Stimulated activated CD8-positive, alpha-beta memory T cell treated with anti-CD3 and anti-CD28 coated beads, Interleukin-7, amount 100 ng/mL, for 4 hours (primary cell): ENCODE measurements at places on chromosomes 5 and 9.
A peak's percentile ranks its signal among the peaks of the same experiment; 100 is the strongest.

GRCh38 chr5:153610009-153610408 is 119.5 kb downstream of the GRIA1 start:
- no peak for DNase-seq

DNA sequence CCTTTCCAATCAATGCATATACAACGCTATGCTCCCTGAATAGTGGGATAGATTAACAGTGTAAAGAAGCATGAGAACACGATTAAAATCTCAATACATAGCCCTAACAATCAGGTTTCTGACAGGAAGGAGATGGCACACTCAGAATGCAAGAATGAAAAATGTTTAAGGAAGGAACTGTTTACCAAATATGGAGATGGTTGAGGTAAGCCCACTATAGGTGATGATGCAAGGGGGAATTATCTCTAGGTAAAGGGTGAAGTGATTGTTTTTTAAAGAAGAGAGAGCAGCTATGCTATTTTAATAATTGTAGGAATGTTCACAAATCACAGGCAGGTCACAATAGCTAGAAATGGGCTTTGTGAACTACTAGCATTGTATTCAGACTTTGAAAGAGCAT is 302.4 kb downstream of the CHSY3 start:
- DNase-seq, result no peak

DNA sequence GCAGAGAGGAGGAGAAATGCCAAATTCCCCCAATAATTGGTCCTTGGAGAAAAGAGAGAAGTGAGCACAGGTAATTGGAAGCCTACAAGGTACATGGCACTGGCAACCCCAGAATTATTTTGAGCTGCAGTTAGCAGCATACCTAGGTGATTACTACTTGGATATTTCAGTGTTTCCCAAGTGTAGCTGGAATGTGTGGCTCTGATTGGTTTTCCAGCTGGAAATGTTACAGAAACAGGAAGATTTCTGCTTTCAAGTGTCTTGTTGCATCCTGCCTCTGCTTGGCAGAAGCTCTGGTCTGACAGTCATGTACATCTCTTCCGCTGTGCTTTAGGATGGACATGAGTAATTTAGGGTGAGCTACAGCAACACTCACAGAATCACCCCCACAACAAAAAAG is 262.1 kb downstream of the ENC1 start:
- no peak for DNase-seq

DNA sequence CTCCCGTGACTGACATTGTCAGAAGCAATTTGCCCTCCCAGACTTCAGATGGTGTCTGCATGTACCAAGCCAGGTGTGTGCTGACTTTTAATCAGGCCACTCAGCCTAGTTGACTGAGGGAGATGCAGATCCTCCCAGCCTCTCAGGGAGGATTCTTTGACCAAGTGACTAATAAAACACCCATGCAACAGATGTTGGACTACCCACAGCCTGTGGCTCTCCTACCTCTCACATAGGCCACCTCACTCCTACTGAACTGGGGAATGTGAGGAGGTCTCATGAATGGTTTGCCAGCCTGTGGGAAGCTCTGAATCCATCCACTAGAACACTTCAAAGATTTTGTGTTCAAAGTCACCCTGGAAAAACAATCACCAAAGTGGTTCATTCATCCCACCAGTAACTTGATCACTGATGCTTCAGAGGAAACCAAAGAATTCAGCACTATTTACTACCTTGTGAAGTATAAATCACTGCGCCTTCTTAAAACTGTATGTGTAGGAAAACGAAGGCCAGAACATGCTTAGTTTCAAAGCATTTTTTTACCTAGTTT is 80.1 kb downstream of the ESM1 start:
- no peak for DNase-seq

- DNase-seq, result no peak
These were observed 125.8 kb downstream of the CDH6 start for GRCh38 chr5:31319335-31319734.

GRCh38 chr9:134172198-134173126 is 8.1 kb upstream of the RNU6ATAC start:
- DNase-seq, result no peak

- no peak for DNase-seq
These were observed 137.7 kb downstream of the PRELID2 start for GRCh38 chr5:145697251-145697990.

DNA sequence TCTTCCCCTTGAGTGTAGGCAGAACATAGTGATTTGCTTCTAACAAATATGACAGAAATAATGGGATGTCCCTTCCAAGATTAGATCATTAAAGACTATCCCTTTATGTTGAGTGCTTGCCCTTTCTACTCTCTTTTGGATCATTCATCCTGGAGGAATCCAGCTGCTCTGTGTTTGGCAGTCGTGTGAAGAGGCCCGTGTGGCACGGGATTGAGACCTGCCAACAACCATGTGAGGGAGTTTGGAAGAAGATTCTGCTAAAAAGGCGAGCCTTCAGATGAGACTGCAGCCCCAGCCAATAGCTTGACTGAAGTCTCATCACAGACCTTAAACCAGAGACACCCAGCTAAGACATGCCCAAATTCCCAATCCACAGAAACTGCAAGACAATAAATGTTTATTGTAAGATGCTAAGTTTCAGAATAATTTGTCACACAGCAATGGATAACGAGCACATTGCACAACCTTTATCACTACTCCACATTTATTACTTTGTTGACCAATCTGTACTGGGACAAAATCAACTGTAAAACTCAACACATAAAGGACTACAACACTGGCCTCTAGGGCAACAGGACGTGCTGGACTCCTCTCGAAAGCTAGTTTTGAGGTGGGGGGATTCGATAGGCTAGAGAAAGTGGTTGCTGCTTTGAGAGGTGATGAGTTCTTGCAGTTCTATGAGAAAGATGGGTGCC is 42.8 kb downstream of the ANGPTL2 start:
- no peak for DNase-seq

GRCh38 chr5:178469011-178469974 is 120.9 kb downstream of the COL23A1 start:
- DNase-seq, result no peak

DNA sequence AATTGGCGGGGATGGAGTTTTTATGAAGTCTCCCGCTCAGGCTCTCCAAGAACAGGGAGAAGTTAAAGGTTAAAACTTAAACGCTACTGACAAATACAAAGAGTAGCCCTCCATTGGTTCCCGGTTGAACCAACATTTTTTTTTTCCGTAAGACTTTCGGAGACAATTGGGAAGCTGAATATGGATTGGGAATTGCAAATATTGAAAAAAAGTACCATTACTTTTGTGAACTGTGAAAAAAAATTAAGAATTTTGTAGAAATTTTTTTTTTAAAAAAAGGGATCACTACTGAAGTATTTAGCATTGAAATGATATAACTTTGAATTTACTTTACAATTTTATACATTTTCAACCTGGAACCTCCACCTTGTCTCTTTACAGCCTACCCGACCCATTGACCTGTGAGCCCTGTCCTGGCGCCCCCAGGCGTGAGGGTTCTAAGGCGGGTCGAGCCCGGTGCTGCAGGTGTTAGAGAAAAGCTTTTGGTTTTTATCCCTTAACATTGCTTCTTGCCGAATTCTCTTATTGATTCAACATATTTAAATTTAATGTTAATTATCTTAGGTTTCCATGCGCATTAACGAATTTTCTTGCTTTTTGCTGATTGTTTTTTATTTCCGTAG is 448 bp upstream of the ZNF782 start:
- DNase-seq, result no peak

DNA sequence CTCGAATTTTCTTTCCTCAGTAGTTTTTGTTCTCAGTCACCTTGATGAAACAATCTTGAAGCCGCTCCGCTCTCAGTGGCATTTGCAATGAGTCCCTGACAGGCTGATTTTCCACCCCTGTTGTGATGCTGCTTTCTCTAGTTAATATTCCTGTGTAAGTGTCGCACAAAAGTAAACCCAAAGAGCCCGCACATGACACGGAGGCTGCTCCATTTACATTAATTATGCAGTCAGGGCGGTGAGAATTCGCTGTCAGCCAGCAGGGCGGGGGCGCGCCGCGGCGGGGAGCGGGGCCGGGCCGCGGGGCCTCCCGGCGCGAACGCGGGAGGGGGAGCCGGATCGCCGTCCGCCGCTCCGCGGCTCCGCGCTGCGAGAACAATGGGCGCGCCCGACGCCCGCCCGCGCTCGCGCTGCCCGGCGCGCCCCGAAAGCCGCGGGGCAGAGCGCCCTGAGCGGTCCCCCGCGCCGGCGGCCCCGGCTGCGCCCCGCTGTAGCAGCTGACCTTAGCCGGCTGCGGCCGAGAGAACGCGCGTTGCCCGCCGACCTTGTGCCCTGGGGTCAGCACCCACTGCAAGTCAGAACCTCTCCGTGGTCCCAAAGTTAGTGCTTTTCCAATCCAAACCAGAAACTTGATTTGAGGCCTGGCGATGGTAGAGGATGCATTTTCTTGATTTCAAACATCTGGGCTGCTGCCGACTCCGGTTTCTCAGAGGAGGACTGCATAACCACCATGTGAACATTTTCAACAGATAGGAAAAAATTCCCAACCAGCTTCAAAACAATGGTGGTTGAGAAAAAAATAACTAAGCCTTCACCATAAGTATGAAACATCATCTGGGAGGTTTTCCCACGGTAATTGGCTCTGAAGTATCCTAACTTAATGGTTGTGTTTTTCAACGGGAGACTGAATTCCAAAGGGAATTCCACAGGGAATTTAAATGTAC is 142.6 kb downstream of the PBX3 start:
- peak; percentile 19 for DNase-seq

DNA sequence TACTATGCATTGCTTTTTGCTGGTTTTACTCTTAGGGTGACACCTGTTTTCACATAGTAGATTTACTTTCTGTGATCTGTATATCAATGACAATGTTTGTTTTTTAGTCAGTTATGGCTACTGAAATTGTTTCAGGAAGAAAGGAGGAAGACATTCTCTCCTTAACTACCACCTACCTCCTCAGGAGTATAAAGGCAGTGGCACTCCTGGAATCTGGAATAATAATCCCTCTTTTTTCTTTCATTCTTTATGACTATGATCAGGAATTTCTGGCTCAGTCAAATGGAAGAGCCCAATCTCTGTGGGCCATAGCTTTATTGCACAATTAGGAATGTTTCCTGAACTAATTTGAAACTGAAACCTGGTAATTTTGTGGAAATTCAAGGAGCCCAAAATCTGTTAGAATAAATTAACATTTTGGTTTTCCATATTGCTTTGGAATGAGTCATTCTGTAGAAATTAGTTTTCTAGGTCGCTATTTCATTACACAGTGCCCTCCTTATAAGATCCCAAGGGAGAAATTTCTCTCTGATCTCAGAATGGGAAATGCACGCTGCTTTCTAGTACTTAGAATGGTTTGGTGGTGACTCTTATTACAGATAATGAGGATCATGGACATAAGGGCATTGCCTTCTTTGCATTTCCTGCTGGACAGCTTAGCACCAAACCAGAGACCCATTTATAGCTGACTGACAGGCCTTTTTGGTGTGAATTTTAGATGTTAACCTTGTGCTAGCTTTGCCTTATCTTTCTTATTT is 95.3 kb upstream of the VLDLR start:
- DNase-seq, result no peak

GRCh38 chr5:72301557-72301956 is 18.5 kb downstream of the MRPS27 start:
- no peak for DNase-seq

GRCh38 chr5:113187906-113188305 is 211.3 kb downstream of the DCP2 start:
- DNase-seq, result no peak
